Stimulated activated CD4-positive, alpha-beta T cell treated with anti-CD3 and anti-CD28 coated beads, Interleukin-1b, Interleukin-23, amount 100 ng/mL, for 4 hours (primary cell): ENCODE measurements at places on chromosomes 7 and 10.

DNA sequence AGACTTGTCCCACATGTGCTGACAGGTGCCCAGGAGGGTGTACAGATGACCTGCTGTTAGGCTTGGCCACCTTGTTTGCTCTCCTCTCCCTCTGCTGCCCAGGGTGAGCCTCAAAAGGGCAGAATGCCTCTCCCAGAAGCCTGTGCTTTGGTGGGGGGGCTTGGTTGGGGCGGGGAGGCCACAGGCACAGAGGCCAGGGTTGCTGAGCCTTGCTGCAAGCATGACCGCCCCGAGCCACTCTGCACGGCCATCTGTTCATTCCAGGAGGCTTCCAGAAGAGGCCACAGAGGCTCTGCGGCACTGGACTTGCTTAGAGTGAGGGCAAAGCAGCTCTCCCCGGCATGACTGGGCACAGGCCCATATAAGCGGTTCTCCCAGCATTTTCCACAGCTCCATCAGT lies 190.8 kb downstream of the GLRX3 start:
- DNase-seq = no peak

DNA sequence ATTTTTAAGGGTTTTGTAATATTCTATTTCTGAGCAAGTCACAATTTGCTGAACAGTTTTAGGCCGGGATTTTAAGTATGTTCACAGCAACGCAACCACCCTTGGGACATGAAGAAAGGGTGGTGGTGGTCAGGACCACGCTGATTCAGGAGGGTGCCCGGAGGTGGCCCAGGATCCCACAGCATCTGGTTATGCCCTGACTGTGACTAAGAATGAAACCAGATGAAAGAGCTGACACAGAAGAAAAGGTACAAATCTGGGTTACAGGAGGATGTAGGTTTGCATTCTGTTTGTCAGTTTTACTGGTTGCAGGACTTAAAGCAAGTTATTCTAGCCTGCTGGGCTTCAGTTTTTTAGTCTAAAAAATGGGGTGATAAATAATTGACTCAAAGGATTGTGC lies 279.7 kb downstream of the CCSER2 start:
- DNase-seq = no peak

GRCh38 chr7:21550076-21550475 lies 7.2 kb downstream of the DNAH11 start:
- DNase-seq = no peak

- no peak for DNase-seq
Measured at GRCh38 chr10:129730993-129731325, 233.1 kb downstream of the EBF3 start.

- DNase-seq = no peak
Measured at GRCh38 chr10:95524358-95525032, 36.7 kb downstream of the SORBS1 start.

DNA sequence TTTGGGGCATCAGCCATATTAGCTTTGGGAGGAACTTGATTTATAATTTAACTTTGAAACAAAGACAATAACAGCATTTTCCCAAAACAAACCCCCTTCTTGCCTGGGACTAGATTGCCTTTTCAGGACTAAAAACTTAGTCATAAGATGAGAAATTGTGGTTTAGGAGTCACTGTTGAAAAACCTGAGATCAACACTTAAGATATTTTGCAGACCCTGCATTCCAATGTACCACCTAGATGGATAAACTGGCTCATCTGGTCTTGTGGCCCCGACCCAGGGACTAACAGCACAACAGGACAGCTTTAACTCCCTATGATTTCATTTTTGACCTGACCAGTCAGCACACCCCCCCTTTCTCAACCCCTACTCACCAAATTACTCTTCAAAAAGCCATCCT lies 1165.4 kb downstream of the XPNPEP1 start:
- DNase-seq = no peak

DNA sequence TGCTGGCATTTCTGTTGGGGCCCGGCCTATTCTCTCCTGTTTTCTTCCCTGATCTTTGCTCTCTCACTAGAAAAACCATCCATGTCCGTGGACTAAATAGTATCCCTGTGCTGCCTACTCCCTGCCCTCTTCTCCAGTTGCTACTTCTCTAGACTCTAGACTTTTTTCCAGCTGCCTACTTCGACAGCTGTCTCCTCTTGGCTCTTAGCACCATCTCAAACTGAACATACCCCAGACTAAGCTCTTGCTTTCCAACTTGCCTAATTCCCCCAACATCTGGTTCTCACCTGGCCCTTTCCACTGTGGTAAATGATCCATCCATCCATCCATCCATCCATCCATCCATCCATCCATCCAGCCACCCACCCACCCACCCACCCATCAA lies 19.5 kb downstream of the ADCYAP1R1 start:
- DNase-seq = no peak

DNA sequence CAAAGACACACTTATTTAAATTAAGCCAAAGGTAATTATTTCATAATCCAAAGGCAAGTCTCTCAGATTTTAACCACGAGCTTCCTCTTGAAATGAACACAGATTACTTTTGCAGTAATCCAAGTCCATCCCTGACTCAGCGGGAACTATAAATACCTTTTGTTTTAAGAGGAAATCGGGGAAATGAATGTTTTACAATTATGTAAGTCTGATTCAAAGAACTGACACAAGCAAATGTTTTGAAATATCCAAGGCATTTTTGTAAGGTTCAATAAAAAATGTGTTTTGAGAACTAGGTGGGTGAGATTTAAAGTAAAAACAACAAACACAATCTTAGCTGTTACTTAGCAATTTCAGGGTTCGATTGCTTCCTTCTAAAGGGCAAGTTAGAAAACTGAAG lies 179.8 kb upstream of the ASAH2 start:
- DNase-seq = no peak

DNA sequence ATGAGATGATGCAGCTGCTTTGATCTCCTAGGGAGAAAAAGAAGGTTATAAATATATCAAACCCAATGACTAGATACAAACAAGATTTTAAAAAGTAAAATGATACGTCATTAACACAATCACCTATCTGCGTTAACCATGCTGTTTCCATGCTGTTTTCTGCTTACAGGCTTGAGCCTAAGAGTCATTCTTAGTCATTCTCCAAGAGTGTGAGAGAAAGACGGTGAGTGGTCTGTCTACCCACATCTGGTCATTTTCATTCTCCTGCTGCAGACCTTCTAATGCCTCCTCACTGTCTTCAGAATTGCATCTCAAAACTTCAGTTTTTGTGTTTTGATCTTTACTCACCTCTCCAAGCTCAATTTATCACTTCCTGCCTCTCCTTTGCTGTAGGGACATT lies 98.0 kb upstream of the ELMO1 start:
- DNase-seq = no peak

DNA sequence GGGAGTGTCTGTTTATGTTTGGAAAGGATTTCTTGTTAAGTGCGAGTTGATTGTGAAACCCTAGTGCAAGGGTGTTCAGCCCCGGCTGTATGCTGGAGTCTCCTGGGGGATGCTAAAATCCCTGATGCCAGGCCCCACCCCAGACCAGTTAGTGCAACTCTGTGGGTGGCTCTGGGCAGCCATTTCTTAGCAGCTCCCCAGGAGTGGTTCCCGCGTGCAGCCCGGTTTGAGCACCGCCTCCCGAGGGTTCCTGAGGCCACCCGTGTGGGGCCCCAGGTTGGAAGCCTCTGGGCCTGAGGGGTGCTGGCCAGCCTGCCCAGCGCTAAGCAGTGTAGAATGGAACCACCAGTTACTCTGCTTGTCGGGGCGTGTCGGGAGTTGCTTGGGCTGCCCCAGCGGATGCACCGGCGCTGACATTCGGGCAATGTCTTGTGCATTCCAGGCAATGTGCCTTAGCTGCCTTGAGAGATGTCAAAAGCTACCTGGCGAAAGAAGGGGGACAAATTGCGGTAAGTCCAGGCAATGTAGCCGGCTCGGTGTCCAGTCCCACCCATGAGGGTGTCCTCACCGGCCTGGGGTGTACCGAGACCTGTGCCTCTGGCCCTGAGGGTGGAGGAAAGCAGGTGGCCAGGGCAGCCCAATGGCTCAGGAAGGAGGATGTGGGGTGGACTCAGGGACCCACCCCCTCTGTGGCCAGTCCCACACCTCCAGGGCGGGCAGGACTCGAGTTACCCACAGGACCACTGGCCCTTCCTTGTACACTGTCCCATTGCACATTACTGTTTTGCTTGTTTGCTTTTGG lies 13.2 kb downstream of the PFKFB3 start:
- DNase-seq = no peak

- DNase-seq = no peak
Measured at GRCh38 chr10:101225846-101226421, 3.3 kb downstream of the LBX1 start.

GRCh38 chr10:131261890-131262475 lies 49.5 kb downstream of the TCERG1L start:
- DNase-seq = no peak

DNA sequence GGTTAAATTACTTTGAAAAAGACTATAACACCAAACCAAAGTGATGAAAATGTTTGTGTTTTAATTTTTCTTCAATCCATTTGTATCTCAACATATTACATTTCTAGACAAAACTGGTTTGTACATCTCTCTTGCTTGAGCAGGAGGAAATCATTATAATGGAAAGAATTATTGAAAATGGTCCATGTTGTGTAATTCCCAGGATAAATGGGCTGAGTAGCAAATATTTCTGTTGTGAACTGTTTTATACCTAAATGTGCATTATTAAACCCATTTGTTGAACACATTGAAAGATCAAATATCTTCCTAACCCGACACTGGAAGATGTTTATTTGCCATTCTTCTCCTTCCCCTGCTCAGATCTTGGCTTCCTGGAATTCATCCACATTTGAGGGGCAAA lies 14.1 kb upstream of the CDK6 start:
- no peak for DNase-seq

GRCh38 chr10:1247598-1248261 lies 191.5 kb downstream of the WDR37 start:
- no peak for DNase-seq

DNA sequence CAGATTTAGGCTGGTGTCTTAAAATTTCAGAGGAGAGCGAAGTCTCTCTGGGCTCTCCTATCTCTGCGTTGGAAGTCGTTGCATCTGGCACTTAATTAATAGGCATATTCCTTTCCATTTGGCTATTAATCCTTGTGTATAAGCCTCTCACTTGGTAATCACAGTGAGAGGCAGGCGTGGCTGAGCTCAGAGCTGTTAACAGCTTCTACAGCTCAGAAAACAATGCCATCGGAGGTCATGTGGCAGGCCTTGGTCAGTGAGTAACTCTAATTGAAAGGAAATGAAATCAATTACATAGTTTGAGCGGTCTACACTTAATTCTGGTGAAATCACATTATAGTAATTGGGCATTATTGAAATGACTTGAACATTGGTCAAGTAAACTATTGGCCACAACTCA lies 135.1 kb downstream of the DPY19L1 start:
- DNase-seq = no peak

DNA sequence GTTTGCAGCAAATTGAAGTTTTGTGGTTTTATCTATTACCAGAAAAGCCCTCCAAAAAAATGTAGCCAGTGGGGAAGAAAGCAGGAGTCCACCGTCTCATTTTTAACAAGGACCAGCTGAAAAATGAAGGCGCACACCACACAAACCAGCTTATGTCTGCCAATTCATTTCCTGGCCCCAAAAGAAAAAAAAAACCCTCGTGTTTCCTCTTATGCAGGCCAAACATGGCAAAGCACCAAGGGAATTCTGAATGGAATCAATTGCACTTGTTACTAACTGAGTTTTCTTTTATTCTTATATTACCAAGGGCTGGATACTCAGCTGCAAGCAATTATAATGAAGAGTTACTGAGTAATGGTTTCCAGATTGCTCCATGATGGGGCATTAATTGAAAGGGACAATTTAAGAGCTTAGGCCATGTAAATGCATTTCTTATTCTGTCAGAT lies 428.3 kb upstream of the NPVF start:
- no peak for DNase-seq

- no peak for DNase-seq
Measured at GRCh38 chr7:102101111-102101551, 185.5 kb upstream of the SH2B2 start.

- no peak for DNase-seq
Measured at GRCh38 chr10:70125918-70126552, 6.6 kb downstream of the AIFM2 start.

DNA sequence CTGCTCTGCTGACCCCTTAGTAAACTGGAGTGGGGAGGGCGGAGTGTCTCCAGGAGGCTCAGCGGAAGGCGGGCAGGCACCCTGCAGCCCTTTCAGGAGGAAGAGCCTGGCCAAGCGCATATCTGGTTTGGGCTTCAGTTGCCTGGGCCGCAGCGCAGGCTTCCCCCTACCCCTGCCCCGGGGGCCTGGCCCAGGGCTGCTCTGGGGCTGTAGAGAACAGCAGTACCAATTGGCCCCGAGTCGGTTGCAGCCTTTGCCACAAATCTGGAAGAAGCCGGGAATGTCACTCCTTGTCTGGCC lies 28.1 kb upstream of the JAKMIP3 start:
- DNase-seq = no peak

DNA sequence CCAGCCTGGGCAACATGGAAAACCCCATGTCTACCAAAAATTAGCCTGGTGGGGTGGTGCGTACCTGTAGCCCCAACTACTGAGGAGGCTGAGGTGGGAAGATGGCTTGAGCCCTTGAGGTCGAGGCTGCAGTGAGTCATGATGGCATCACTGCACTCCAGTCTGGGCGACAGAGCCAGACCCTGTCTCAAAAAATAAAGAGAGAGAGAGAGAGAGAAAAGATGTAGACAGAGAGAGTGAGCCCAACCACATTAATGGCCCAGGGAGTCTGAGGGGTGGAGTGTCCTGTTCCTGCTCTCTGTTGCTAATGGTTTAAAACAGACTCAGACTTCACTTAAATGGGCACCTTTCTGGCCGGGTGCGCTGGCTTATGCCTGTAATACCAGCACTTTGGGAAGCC lies 455.7 kb upstream of the GALNT17 start:
- DNase-seq = no peak

DNA sequence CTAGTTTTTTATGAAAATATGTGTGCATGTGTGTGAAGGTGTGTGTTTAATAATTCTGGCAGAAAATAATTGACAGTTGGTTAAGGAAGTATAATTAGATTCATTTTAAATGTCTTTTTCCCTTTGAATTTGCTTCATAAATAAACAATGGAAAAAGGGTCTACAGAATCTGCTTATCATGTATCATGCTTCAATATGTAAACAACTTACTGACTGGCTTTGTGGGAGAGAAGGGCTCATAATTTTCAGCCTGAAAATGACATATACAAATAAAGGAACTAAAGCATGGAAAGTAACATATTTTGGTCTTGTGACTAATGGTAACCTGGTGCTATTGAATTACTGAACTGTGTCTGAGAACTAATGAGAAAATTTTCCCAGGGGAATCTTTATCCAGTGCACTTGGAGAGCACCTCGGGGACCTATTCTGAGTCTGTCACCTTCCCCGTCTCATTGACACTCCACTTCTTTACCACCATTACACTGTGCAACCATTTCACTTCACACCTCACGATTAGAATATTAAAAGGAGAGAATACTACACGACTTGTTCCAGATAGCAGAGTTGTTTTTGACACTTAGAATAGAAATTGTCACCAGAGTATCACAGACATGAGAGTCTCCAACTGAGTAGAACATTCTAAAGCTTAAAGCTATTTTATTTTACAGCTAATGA lies 298.6 kb downstream of the TFEC start:
- no peak for DNase-seq

GRCh38 chr10:96664563-96664962 lies 55.8 kb downstream of the PIK3AP1 start:
- DNase-seq = no peak

- no peak for DNase-seq
Measured at GRCh38 chr7:97269741-97270140, 152.2 kb downstream of the SDHAF3 start.
